Prostate gland (tissue), 2 donors: ENCODE measurements at places on chromosomes 16 and 17. TPM values are rescaled to one million over a fixed set of nuclear protein-coding genes. Genes with fewer than 3 reads are reported as not detected.

The EFNB3 gene
- total RNA-seq = 3.0 TPM

The SNX11 gene
- 16.0 TPM for total RNA-seq

The CA4 gene
- 0.96 TPM for total RNA-seq

The BCKDK gene
- 78.5 TPM for total RNA-seq

GRCh38 chr16:75305364-75306098, 54.1 kb upstream of the BCAR1 start:
- H3K36me3 ChIP-seq = peaks cover 5% of the 10 kb centered on the region
- peaks cover 14% of the 10 kb centered on the region for H3K4me1 ChIP-seq
- no peak overlapping the region for H3K4me3 ChIP-seq

The RTN4RL1 gene
- 21.5 TPM for total RNA-seq

DNA sequence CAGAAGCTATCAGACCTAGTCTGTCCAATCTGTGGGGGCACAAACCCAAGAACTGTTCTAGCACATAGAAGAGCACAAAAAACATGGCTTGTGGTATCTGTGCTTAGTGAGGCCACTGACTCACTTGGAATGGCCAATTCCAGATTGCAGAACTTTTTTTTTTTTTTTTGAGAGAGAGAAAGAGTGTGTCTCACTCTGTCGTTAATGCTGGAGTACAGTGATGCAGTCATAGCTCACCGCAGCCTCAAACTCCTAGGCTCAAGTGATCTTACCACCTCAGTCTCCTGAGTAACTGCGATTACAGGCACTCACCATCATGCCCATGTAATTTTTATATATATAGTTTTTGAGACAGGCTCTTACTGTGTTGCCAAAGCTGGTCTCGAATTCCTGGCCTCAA, 77.2 kb upstream of the CLEC3A start:
- H3K4me1 ChIP-seq = no peaks in the 10 kb centered on the region
- DNase-seq = no peak
- H3K27me3 ChIP-seq = peaks cover 5% of the 10 kb centered on the region
- H3K27ac ChIP-seq = no peak overlapping the region
